ENCODE measurements at places on chromosomes 6 and 20.

DNA sequence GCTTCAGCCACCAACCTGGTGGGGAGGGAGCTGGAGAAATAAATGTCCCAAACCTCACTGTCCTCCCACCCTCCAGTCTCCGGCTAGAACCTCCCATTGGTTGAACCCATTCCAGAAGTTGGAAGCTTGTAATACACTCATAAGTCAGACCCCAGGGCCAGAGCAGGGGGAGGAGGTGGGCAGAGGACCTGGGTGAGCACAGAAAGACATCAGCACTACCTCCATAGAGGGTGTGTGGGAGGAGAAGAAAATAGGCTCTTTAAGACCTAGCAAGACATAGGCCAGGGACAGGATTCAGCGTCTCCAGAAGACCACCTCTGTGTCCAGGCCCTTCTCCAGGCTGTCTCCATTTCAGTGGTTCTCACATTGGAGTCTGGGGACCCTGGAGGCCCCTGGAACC is 73.3 kb upstream of the TOP1 start:
- DNase-seq = no peak

DNA sequence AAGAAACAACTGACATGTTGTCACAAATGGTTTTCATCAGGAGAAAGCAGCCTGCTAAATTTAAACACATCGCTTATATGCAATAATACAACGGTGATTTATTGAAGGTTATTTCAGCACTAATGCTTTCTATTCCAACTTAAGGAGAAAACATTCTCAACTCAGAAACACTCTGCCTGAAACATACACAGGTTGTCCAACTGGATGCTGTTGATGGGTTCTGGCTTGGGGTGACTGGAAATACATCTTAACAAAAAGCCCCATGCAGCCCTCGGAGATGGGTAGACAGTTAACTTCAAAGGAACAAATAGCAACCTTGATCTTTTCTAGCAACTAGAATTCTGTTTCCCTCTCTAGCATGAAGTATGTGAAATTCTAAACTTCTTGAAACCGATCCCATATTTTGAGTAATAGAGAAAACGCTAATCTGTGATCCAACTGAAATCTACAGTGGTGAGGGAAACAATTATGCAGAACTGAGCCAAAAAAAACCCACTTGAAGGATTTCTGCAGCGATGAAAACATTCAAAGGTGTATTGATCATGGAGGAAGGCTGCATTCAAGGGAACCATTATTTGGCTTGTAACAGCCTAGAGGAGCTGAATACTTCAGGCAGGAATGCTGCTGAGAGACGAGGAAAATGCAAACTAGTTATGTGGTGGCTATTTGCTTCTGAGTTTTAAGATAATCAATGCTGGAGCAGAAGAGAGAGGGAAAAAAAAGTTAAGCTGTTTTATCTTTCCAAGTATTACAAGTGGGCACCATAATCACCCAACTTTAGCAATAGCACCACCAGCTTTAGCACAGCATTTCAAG is 6.9 kb downstream of the ZMYND8 start:
- no peak for DNase-seq

DNA sequence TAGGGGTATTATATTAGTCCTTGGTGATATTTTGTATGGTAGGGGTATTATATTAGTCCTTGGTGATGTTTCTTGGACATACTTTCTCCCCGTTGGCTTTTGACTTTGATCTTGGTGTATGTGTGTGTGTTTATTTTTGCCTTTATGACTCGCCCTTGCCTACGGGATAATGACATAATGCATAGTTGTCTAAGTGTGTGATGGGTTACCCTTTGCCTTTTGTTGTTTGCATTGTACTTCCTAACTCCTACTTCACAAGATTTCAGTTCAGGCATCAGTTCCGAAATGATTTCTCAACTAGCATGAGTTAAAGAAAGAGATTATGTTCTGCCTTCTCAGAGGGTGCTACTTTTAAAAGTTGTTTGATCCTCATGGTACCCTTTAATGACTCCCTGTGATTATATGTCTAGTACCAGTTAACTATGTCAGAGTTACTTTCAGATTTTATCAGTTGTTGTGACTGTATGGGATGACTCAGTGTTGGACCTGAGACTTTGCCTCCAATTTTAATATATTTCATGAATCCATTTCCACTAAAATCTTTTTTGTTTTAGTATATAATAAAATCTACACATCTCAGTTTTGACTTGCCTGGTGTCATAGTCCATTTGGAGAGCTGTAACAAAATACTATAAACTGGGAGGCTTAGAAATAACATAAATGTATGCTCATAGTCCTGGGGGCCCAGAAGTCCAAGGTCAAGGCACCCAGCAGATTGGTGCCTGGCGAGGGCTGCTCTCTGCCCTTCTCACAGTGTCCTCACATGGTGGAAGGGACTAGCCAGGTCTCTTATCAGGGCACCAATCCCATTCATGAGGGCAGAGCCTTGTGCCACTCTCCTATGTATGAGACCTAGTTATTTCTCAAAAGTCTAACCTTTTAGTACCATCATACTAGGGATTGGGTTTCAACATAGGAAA is 34.1 kb downstream of the CDYL start:
- DNase-seq = no peak

DNA sequence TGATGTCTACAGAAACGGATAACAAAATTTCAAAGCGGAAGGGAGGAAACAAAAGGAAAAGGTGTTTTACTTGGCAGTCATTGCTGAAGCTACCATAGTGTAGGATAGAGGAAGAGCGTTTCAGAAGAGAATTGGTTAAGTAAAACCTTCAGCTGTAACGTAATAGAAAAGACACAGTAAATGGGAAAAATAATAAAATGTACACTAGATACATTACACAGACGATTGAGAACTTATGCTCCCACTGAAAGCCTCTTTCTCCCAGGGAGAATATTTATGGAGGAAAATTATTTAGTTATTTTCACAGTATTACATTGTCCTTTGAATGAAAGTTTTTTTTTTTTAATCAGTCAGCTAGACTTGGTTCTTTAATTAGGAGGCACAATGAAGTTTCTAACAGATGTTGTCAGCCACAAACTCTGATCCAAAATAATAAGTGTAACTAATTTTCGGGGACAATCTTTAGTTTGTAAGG is 90.7 kb upstream of the PRDM1 start:
- no peak for DNase-seq

- no peak for DNase-seq
Measured at GRCh38 chr20:58065508-58066361, 162.7 kb downstream of the ANKRD60 start.

DNA sequence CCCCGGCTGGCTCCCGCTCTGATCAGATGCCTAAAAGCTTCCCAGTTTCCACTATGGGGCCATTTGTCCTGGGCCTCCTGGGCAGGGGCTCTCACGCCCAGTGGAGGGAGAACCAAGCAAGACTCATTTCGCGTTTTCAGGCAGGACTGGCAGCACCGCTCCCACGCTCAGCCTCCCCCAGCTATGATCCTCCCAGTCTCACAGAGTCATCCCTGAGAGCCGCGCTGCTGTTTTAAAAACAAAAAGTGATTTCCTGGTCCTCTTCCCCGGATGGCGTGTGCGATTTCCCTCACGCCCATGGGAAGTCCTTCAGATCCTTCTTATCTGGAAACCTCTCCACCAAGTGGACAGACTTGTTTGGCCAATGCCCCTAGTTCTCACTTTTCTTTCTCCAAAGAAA is at the start of gene ADGRF5:
Gene ADGRF5 (minus strand): TSS at position 208 of the 400 bp plus-strand sequence. CDS start 15,176 bp downstream, outside the sequence.
- DNase-seq = no peak

DNA sequence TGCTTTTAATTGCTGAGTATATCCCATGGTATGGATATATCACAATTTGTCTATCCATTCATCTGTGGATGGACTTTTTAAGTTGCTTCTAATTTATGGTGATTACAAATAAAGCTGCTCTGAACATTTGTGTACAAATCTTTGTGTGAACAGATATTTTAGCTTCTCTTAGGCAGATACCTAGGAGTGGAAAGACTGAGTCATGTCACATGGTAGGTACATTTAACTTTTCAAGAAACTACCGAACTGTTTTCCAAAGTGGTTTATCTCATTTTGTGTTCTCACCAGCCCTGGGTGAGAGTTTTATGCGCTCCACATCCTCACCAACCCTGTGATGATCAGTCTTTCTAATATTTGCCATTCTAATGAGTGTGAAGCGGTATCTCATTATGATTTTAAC is 31.0 kb upstream of the ZNFX1 start:
- DNase-seq = no peak

- no peak for DNase-seq
Measured at GRCh38 chr20:35952480-35953386, 1.6 kb downstream of the SCAND1 start.

DNA sequence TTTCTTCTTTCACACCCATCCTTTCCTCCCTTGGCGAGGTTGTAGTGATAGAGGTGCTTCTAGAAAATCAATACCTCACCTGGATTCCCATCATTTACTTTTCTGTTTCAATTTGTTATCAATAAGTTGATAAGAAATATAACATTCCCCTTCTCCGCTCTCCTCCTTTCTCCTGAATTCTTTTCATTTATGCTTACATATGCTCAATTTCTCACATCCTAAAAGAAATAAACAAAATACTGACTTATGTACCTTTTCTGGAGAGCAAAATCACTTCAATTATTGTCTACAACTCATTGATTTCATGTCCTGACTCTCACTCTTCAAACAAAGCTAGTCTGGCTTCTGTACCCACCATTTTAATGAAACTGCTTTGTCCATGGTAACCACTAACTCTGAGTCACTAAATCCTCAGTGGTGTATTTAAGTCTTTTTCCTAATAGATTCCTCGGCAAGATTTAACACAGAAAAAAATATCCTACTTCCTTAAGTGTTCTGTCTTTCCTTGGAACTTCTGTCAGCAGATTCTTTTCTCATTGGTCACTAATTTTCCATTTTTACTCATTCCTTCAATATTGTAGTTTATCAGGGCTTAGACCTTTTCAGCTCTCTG is 289.6 kb downstream of the RFPL4B start:
- no peak for DNase-seq

- no peak for DNase-seq
Measured at GRCh38 chr20:34049897-34050695, 56.4 kb downstream of the RALY start.

DNA sequence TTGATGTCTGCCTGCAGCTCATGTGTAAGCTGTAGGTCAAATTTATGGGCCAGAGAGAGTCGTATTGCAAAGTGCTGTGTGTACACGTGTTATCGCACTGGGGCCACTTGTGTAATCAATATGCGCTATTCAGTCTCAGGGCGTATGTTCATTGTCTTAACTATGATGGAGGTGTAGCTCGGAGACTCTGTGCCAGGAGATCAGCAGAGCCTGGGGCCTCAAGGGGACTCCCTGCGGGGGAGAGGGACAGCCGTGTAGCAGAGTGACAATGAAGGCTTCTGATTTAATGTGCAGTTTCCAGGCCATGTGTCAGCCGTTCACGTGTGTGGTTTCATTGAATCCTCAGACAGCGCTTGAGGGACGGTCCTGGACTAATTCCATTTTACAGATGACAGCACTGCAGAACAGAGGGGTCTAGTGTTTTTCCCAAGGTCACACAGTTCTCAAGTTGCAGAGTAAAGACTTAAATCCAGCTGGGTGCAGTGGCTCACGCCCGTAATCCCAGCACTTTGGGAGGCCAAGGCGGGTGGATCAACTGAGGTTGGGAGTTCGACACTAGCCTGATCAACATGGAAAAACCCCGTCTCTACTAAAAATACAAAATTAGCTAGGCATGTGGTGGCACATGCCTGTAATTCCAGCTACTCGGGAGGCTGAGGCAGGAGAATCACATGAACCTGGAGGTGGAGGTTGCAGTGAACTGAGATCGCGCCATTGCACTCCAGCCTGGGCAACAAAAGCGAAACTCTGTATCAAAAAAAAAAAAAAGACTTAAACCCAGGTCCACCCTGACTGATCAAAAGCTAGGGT is 242.5 kb downstream of the PREX1 start:
- no peak for DNase-seq

DNA sequence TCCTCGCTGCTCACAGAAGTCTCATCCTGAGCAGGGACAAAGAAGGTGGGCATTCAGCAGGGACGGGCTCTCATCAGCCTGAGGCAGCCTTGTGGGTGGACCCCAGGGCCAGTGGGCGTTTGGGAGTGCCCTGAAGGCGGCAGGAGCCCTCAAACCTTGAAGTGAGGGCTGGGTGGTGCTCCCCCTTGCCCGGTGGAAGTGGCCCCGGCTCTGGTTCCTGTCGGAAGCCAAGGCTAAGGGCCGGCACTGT is 110.5 kb downstream of the NOL4L start:
- no peak for DNase-seq

- no peak for DNase-seq
Measured at GRCh38 chr20:48821261-48821920, 6.4 kb downstream of the PREX1 start.

GRCh38 chr6:139165324-139165723 is 30.4 kb downstream of the HECA start:
- no peak for DNase-seq

DNA sequence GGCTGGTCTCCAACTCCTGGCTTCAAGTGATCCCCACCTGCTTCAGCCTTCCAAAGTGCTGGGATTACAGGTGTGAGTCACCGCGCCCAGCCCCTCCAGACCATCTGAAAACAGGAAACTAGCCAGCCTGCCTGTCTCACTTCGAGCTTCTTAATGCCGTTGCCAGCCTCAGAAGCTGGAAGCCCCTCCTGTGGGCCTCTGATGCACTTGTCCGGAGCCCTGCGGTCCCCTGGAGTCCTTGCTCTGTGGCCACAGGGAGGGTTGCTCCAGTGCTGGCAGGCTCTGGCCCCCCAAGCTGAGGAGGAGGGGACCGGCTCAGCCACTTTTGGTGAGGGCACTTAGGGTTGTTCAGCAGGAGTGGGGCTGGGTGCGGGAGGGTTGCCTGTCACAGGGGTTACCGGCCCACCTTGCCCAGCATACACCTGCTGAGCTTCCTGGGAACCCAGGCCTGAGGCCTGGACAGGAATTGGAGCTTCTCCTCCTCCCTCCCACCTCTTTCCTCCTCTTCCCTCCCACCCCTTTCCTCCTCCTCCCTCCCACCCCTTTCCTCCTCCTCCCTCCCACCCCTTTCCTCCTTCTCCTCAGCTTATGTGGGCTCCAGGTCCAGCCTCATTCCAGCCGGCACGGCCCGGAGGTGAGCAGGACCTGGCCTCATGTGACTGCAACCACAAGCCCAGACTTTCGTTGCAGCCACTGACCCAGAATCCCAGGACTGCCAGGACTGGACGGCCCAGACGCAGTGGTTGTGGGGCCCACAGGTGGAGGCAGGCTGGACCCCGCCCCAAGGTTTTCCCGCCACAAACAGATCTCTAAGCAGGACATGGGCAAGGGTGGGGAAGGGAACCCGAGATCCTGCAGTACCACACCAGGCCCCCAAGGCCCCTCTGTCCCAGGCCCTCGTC is 9.4 kb upstream of the BIRC7 start:
- DNase-seq = no peak
